ENCODE measurements at places on chromosomes 1 and 21. TPM values are rescaled to one million over a fixed set of nuclear protein-coding genes. Genes with fewer than 3 reads are reported as not detected.
A peak's percentile ranks its signal among the peaks of the same experiment; 100 is the strongest.

Gene C1orf21
- total RNA-seq: 17.6 TPM

Gene ELAVL4
- 77.4 TPM for total RNA-seq

Gene YOD1
- total RNA-seq: 12.2 TPM

Gene LIN28A
- total RNA-seq: not detected

Gene LCE2C
- not detected for total RNA-seq

Gene BRINP2
- 18.2 TPM for total RNA-seq

GRCh38 chr1:164670786-164671185 is 111.8 kb downstream of the PBX1 start:
- DNase-seq: no peak
- peaks cover 4% of the 10 kb centered on the region for H3K27me3 ChIP-seq
- no peaks in the 10 kb centered on the region for H3K36me3 ChIP-seq

- no peak overlapping the region for H3K4me3 ChIP-seq
- peaks cover 8% of the 10 kb centered on the region for H3K27me3 ChIP-seq
- no peak for DNase-seq
- H3K36me3 ChIP-seq: no peaks in the 10 kb centered on the region
- peaks cover 18% of the 10 kb centered on the region for H3K4me1 ChIP-seq
- H3K27ac ChIP-seq: no peak overlapping the region
Measured at GRCh38 chr21:41164981-41165655, 2.8 kb upstream of the BACE2 start.

DNA sequence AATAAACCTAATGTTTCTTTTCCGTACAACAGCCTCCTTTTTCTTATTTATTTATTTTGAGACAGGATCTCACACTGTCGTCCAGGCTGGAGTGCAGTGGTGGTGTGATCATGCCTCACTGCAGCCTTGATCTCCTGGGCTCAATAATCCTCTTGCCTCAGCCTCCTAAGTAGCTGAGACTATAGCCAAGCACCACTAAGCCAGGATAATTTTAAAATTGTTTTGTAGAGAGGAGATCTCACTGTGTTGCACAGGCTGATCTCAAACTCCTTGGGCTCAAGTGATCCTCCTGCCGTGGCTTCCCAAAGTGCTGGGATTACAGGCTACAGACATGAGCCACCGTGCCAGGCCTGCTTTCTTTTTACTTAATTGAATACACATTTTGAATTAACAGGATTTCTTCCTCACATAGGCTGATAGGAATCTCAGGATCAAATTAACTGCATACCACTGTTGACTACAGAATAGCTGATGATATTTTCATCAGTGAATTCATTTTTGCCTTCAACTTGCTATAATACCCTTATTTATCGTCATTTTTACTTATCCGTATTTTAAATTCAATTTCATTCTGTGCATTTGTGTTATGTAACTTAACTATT is 2010.5 kb downstream of the NCAM2 start:
- no peaks in the 10 kb centered on the region for H3K36me3 ChIP-seq
- DNase-seq: no peak
- H3K27ac ChIP-seq: no peak overlapping the region
- no peaks in the 10 kb centered on the region for H3K27me3 ChIP-seq
- H3K4me3 ChIP-seq: no peak overlapping the region
- H3K4me1 ChIP-seq: no peaks in the 10 kb centered on the region

- no peaks in the 10 kb centered on the region for H3K36me3 ChIP-seq
- no peak for DNase-seq
- H3K4me3 ChIP-seq: no peak overlapping the region
Measured at GRCh38 chr1:216958569-216958968, 235.3 kb upstream of the ESRRG start.

GRCh38 chr1:217981430-217981829 is 303.7 kb upstream of the RRP15 start:
- DNase-seq: no peak
- H3K4me1 ChIP-seq: no peaks in the 10 kb centered on the region
- no peak overlapping the region for H3K4me3 ChIP-seq
- H3K27ac ChIP-seq: no peak overlapping the region
- H3K27me3 ChIP-seq: no peaks in the 10 kb centered on the region

DNA sequence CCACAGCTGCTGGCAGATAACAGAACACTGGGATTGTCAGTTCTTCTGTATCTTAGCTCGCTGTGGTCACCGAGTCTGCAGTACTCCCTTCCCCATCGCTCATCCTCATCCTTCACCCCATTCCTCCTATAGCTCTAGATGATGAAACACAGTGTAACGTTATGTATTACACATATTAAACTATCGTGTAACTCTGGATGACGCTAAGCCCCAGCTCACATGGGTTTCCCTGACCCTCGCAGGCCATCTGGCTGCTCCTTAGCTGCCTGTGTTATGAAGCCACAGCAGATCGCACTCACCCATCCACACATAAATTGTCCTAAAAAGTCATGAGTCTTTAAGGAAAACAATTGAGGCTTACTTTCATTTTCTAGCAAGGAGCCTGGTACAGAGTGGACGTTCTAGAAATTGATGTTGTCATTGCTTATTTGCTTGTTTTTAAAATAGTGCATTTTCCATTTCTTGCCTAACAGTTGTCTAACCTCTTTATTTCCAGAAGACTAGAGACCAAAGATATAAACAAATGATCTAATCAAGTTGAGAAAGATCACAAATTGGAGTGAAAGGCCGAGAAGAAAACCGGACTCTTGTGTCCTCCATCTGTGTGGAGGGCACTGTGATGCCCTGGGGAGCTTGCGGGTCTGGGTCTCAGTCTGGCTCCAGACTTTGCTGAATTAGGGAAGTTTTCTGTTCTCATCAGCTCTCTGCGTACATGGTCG is 24.3 kb upstream of the PCP4 start:
- no peak overlapping the region for H3K27ac ChIP-seq
- H3K4me1 ChIP-seq: peaks cover 9% of the 10 kb centered on the region
- no peak overlapping the region for H3K4me3 ChIP-seq

DNA sequence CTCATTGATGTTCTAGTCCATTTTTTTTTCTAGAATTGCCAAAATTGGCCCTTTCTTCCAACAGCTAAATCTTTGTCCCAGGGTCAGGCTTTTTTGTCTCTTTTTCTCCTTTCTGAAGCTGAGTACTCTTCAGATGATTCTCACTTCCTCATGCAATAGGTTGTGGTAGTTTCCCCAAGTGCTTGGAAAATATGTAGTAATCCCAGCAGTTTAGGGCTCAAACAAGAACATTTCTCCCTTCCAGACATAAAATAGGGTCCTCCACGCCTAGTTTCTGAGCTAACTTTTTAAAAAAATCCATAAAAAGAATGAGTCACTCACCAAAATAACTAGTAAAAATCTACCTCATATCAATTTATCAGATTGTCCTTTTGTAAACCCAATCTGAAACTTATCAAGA is 10.0 kb upstream of the MCOLN3 start:
- H3K4me1 ChIP-seq: peaks cover 4% of the 10 kb centered on the region
- DNase-seq: no peak
- no peak overlapping the region for H3K4me3 ChIP-seq
- no peaks in the 10 kb centered on the region for H3K36me3 ChIP-seq
- no peaks in the 10 kb centered on the region for H3K27me3 ChIP-seq

DNA sequence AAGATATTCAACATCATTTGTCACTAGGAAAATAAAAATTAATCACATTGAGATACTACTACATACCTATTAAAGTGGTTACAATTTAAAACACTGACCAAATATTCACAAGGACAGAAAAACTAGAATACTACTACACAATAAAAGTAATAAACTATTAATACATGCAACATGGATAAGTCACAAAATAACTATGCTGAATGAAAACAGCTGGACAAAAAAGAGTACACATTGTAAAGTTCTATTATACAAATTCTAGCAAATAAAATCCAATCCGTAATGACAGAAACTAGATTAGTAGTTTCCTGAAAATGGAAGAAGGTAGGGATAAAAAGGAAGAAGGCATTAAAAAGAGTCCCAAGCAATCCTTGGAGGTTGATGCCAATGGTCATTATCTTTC is 348.7 kb upstream of the PTBP2 start:
- H3K27me3 ChIP-seq: no peaks in the 10 kb centered on the region
- H3K27ac ChIP-seq: no peak overlapping the region
- H3K4me3 ChIP-seq: no peak overlapping the region

DNA sequence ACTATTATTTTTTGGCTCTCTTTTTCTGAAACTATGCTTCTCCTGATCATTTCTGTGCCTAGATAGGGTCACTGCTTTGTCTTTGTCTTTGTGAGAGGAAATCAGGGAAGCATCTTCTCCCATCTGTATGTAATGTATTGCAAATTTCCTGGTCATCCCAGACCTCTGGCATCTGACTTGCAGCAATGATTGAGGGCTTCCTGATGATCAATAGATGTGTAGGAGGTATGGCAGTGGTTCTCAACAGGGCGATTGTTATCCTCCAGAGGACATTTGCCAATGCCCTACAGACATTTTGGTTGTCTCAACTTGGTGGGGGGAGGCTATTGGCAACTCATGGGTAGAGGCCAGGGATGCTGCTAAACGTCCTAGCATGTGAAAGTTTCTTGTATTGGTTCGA is 64.7 kb downstream of the RGL1 start:
- no peaks in the 10 kb centered on the region for H3K27me3 ChIP-seq
- peaks cover 7% of the 10 kb centered on the region for H3K36me3 ChIP-seq
- DNase-seq: no peak
- H3K27ac ChIP-seq: peak overlapping the region; percentile 84
- no peak overlapping the region for H3K4me3 ChIP-seq
- peaks cover 11% of the 10 kb centered on the region for H3K4me1 ChIP-seq

DNA sequence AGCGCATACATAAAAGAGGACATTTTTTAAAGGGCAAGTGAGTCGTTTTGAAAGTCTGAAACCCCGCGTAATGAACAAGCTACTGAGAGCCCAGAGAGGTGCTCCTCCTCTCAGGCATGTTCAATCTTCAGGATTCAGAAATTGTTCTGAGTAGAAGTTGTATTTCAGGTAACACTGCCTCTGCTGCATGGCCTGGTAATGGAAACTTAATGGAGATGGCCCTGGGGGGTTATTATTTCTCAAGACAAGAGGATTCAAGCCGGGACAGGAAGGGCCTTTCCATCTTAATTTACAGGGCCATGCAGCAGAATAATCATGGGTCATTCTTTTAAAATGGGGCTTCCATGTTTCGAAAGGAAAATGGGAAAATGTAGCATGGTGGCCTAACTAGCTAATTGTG is 42.1 kb upstream of the MARK1 start:
- no peaks in the 10 kb centered on the region for H3K4me1 ChIP-seq
- no peak for DNase-seq
- H3K27me3 ChIP-seq: no peaks in the 10 kb centered on the region
- no peak overlapping the region for H3K4me3 ChIP-seq
- no peaks in the 10 kb centered on the region for H3K36me3 ChIP-seq

DNA sequence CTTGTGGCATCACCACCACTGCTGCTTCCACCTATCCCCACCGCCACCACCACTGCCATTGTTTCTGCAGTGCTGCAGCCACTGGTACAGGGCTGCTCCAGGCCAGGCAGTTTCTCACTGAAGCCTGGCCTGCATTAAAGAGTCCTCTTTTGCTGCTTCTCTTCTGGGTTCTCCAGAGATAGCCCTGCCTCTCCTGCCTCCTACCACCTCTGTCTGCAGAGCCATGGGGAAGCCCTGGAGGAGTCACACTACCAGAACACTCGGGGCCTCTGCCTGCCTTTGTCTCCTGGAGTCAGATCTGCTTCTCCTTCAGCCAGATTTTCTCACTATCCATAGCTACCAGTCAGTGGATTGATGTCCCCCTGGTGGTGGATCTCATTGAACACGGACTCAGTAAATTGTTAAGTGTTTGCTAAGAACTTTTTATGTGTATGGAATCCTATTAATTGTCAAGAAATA is 37.7 kb upstream of the DDAH1 start:
- H3K4me1 ChIP-seq: no peaks in the 10 kb centered on the region
- no peak overlapping the region for H3K4me3 ChIP-seq
- no peaks in the 10 kb centered on the region for H3K27me3 ChIP-seq
- DNase-seq: peak; percentile 68

GRCh38 chr21:25970254-25970930 is 200.2 kb downstream of the APP start:
- DNase-seq: no peak
- no peaks in the 10 kb centered on the region for H3K27me3 ChIP-seq

DNA sequence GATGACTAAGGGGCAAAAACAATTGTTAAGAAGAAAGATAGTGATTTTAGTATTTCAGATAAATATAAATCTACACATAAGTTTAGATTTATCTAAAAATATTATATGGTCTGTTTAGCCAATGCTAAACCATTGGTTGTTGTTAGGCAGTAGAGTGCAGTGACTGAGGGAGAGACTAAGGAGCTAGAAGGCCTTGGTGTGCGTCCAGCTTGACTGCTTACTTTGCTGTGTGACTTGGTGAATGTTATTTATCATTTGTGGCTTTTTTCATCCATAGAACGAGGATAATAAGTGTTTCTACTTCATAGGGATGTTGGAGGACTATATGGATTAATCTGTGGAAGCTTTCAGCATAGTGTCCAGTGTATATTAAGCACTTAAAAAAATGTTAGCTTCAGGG is 264.7 kb upstream of the C1orf105 start:
- no peaks in the 10 kb centered on the region for H3K4me1 ChIP-seq
- DNase-seq: no peak
- no peaks in the 10 kb centered on the region for H3K36me3 ChIP-seq

GRCh38 chr1:235128456-235129328 is at the start of gene TOMM20:
TOMM20 (minus strand) TSS chr1:235128837; CDS start chr1:235128715, 122 bp downstream.
- no peaks in the 10 kb centered on the region for H3K27me3 ChIP-seq
- peaks cover 22% of the 10 kb centered on the region for H3K36me3 ChIP-seq
- peaks cover 11% of the 10 kb centered on the region for H3K4me1 ChIP-seq
- DNase-seq: peak; percentile 95
- peak within 1 kb of the TSS; percentile 96 for H3K27ac ChIP-seq
- peak within 1 kb of the TSS; percentile 97 for H3K4me3 ChIP-seq

DNA sequence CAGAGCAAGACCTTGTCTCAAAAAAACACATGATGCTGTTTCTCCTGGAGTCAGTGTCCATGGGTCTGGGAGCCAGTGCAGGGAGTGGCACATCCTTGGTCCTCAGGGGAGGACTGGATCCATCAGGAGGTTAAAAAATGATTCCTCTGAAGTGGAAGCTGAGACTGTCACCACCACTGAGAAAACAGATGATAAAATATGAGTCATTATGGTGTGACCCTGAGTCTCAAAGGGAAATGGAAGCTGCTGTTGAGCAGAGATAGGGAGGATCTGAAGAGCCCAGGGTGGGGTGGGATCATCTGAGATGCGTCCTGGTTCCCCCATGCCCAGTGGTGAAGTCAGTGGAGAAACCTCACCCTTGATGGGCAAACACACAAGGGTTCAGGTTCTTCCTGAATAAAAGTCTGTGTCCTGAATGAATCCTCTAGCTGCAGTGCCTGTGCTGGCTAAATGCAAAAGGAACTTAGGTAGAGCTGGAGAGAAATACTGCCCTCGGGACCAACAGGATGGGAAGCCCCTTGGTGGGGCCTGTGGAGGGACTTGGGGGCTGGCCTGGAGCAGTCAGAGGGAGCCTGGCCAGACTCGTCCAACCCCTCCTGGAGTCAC is 61.6 kb upstream of the TENT5B start:
- no peak overlapping the region for H3K27ac ChIP-seq
- H3K4me1 ChIP-seq: peaks cover 18% of the 10 kb centered on the region
- H3K36me3 ChIP-seq: no peaks in the 10 kb centered on the region

GRCh38 chr21:45699966-45700365 is 56.4 kb downstream of the PCBP3 start:
- no peaks in the 10 kb centered on the region for H3K36me3 ChIP-seq
- H3K27ac ChIP-seq: no peak overlapping the region

Measured in spinal cord (tissue), 10 donors.